Activated CD4-positive, alpha-beta T cell treated with anti-CD3 and anti-CD28 coated beads for 24 hours (primary cell): ENCODE measurements at places on chromosomes 6 and 20.

DNA sequence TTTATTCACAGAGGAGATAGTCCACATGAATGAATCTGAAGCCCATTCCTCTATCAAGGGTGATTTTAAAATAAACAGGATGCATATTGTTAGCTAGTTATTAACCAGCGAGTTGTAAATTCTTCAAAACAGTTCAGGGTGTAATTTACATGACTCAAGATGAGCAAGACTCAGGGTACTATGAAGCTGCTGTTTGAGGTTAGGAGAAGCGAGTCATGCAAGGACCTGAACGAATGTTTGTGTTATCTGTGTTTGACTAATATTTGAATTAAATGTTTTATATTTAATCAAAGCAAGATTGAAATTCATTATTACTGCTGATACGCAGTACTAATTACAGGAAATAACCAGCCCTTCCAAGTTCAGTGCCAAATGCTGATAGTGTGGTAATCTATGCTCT is 191.1 kb downstream of the SAMD5 start:
- DNase-seq = no peak

GRCh38 chr6:22250486-22250885 is 46.4 kb downstream of the PRL start:
- DNase-seq = no peak

GRCh38 chr6:2030682-2031244 is 214.6 kb downstream of the GMDS start:
- DNase-seq = no peak

- DNase-seq = no peak
Observed at GRCh38 chr6:99501762-99502161, 13.5 kb downstream of the USP45 start.

GRCh38 chr6:26243752-26244151 is 121.2 kb upstream of the BTN3A2 start:
- DNase-seq = no peak

- no peak for DNase-seq
Observed at GRCh38 chr6:170162011-170162774, 128.7 kb downstream of the DLL1 start.

DNA sequence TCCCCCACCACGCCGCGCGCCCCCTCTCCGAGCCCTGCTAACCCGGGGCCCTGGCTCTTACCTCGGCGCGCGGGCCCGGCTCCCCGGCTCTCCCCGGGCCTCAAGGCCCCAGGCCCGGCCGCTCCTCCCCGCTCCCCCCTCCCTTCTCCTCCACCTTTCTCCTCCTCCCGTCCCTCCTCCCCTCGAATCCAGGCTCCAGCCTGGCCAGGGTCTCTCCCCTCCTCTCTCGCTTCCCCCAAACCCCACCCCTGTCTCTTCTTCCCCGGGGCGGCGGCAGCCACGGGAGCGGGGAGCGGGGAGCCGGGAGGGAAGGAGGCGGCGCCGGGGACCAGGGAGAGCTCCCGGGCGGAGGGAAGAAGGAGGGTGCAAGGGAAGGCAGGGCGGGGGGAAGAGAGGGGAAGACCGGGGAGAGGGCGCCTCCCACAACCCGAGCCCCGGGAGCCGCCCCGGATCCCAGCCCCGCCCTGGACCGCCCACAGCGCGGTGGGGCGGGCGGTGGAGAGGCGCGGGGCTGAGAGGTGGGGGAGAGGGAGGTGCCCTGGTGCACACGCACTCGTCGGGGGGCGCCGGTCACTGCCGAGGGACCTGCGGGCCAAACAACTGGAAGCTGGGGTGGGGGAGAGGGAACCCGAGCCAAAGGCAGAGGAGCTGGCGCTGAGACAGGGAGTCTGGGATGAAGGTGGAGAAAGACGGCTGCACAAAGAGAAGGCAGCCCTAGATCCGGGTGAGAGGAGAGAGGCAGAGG is at the start of gene GABBR1:
Gene GABBR1 (minus strand): TSS at position 395 of the 745 bp plus-strand sequence. CDS start 798 bp downstream, outside the sequence.
- DNase-seq = peak; percentile 54

DNA sequence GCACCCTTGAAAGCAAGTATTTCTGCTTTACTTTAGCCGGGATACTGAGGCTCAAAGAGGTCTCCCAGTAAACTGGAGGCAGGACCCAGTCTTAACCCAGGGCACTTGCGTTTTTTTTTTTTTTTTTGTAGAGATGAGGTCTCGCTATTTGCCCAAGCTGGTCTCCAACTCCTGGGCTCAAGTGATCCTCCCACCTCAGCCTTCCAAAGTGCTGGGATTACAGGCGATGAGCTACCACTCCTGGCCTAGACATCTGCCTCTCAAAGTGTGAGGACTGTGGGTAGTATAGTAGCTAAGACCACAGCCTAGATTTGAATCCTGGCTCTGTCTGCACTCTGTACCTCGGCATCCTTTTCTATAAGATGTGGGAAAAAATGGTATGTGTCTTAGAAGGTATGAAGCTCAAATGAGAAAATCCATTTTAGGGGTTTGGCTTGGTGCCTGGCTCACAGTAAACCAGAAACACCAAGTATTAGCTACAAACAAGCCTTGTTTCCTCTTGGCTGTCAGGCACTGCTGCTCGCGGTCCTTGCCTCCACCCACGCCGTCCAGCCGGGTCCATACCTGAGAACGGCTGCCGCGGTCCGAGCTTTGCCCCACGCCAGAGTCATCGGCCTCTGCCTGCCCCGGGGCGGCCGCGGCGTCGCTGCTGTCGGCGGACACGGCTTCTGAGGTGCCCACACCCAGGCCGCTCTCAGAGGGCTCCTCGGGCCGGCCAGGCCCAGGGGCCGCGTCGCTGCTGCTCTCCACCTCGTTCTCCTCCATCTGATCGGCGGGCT is 1.2 kb downstream of the ZNF335 start:
- DNase-seq = no peak

DNA sequence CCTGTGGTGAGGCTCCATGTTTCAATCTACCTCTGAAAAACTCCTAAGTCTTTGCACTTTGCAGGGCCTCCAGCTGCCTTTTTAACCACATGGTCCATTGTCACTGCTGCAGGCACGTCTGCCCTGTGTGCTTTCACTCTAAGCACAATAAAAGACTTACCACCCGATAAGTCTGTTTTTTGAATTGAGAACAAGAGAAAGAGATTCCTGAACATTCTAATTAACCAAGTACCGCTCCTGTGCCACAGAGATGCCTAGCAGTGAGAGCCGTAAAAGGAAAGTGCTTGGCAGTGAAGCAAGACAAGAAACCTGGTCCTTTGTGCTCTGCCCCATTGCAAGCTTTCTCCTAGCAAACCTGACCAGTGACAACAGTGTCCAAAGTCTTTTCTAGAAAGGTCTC is 487.6 kb upstream of the FLRT3 start:
- DNase-seq = no peak

DNA sequence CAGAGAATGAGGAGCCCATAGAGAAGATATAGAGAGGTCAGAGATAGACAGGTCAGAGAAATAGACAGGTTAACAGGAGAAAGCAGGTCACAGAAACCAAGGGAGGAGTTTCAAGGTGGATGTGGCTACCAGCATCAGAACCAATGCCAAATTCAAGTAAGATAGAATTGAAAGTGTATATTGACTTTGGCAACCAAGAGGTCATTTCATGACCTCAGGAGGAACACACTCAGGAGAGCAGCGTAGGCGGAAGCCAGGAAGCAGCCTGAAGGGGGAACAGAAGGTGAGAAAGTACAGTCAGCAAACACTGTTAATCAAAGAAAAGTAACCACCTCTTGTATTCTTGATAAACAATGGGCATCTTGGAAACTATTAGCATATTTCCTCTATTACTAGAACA is 33.9 kb upstream of the ALDH8A1 start:
- no peak for DNase-seq

DNA sequence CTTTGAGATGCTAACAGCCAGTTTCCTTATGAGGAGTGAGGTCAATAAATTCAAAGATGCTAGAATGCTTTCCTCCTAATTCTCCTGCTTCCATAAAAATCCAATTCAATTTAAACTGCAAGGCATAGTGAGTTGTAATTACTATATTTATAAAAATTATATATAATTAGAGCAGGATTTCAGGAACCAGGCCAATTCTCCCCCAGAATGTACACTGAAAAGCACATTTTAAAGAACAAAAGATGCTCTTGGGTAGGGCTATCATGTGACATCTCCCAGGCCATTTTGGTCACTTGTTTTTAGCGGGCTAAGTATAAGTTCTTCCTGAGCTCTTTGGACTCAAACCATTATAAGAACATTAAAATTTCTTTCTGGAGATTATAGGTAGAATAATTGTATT is 195.7 kb upstream of the KCNG1 start:
- DNase-seq = no peak

- DNase-seq = no peak
Observed at GRCh38 chr20:32281711-32282110, 4.3 kb downstream of the KIF3B start.

DNA sequence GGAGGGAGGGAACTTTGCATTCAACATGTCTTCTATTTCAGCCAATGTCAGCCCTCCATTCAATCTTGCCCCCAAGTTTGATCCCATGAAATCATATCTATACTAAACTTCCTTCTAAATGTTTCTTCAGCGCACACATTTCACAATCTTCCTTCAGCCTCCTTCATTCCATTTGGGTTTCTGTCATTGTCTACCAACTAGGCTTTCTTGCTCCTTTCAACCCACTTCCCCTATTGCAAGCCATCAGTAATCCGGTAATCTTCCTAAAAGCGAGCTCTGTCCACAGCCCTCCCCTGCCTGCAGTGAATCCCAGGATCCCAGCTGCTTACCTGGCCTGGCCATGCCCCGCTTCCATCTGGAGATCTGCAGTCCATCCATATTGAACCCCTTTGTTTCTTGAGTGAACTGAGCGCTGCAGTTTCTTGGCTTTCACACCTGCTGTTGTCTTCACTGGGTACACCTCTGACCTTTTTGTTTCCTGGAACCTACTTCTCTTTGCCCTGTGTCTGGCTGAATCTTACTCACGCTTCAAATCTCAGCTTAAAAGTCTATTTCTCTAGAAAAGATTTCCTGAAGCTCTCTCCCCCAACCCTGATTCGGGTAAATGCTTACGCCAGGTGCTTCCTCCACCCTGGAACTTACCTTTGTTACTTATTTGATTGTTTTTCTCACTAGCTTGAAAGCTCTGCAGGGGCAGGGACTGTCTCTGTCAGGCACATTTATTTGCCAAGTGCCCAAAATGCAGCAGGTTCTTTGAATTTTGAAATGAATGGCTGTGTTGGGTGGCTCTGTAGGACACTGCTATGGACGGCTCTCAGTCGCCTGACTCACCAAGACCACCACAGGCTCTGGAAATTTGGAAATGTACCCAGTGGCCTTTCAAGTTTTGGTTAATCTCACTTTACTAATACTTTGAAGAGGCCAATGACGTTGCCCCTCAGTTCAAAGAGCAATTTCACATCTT is 50.3 kb downstream of the ADTRP start:
- DNase-seq = no peak

DNA sequence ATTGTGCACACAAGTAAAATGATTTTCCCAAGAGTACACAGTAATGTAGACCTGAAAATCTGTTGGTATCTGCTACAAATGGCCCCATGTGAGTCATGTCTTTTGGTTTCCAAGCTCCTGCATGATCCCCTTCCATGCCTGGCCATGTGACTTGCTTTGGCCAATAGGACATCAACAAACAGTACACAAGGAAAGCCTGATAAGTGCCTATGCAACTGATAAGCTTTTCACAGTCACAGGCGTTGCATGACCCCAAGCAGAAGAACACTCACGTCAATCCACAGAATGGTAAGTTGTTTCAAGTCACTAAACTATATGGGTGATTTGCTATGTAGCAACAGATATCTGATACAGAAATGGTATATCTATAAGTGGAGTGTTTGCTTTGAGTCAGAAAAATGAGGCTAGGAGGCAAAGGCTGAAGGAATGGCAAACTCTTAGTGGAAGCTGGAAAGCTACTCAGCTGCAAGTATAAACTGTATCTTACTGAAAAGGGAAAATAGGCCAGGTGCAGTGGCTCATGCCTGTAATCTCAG is 160.1 kb upstream of the BEND3 start:
- DNase-seq = no peak

DNA sequence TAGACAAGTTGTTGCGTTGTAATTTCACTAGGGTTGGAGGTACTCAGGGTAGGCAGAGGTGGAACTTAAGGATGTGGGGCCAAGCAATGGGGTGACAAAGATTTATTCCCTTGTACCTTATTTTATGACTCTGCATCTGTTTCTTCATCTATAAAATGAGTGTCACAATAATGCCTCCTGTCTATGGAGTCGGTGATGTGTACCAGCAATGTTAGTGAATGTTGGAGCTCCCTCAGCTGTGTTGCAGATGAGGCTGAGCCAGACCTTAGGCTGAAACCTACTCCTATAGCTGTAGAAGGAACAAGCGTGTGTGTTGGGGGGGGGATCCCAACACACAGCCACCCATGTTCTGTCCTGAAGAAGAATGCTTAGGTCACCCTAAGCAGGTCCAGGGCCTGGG is 4.5 kb downstream of the UBE2C start:
- no peak for DNase-seq

DNA sequence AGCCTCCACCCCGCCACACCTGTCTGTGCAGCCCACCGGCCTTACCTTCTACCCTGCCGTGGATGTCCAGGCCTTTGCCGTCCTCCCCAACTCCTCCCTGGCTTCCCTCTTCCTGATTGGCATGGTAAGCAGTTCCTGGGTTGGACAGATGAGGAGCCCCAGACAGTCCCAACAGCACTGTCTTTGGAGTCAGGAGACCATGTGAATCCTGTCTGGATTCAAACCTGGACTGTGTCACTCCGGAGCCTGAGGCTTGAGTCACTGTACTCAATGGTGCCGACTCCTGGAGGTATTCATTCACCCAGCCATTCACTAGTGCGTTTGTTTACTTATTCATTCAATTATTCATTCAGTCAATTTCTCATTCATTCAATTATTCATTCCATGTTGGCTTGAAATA is 20.0 kb upstream of the LBP start:
- no peak for DNase-seq

DNA sequence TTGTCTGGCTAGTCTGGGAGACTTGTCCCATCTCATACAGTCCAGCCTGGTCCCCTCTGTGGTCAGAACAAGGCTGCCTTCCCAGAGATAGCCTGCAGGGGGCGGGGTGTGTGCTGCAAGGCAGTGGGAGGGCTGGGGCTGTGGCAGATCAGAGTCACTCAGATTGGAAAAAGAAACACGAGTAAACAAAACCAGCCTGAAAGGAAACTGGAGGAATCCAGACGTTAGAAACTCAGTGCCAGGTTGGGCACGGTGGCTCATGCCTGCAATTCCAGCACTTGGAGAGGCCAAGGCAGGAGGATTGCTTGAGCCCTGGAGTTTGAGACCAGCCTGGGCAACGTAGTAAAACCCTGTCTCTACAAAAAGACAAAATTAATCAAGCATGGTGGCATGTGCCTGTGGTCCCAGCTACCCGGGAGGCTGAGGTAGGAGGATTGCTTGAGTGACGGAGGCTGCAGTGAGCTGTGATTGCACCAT is 20.2 kb downstream of the LEMD2 start:
- peak; percentile 70 for DNase-seq

DNA sequence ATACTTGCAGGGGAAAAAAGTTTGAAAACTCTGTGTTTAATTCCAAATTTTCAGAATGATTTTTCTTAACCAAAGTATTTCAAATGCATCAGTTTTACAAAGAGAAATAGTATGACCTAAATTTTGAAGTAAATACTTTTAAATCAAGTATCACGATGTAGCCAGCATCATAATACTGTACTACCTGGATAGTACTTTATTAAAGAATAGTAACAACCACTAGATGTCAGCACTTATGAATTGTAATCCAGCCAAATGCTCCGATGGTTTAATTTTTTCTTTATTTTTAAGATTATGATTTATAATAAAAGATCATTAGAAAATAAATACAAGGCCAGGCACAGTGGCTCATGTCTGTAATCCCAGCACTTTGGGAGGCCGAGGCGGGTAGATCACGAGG is 37.2 kb upstream of the HACE1 start:
- no peak for DNase-seq

GRCh38 chr6:140446241-140446640 is 1071.8 kb upstream of the CITED2 start:
- DNase-seq = no peak
